ENCODE measurements at places on chromosomes 16 and 17. TPM values are rescaled to one million over a fixed set of nuclear protein-coding genes. Genes with fewer than 3 reads are reported as not detected.

Gene WNK4
- not detected for polyA plus RNA-seq

Gene FZD2
- not detected for polyA plus RNA-seq

Gene SDR42E2
- polyA plus RNA-seq: 0.92 TPM

Gene KRTAP17-1
- polyA plus RNA-seq: not detected

Gene GRB7
- polyA plus RNA-seq: not detected

Gene NEUROD2
- polyA plus RNA-seq: not detected

Gene VPS35
- 69.2 TPM for polyA plus RNA-seq

Data from CD8-positive, alpha-beta memory T cell (primary cell).